ENCODE measurements at places on chromosomes 11 and 22.

GRCh38 chr11:48248902-48249301 is 4.0 kb downstream of the OR4X2 start:
- DNase-seq, result no peak

DNA sequence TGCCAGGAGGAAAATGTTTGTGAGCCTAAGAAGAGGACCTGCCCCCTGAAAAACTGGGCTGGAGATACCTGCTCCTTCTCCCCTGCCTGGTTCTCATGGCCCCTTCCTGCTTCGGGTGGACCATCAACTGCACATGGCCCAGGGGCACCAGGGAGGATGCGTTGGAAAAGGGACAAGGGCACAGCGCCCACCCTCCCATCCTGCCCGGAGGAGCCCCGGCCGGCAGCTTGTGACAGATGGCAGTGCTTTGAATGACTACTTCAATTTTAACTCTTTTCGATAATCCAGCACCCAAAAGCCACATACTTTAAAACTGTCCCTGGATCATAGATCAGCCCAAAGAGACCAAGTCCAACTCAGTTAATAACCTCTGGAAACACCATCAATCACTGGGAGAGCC is 135.8 kb upstream of the NECTIN1 start:
- no peak for DNase-seq

- DNase-seq, result no peak
These were observed 246.4 kb upstream of the PDGFD start for GRCh38 chr11:104410336-104410735.

- no peak for DNase-seq
These were observed 85.6 kb upstream of the GRIA4 start for GRCh38 chr11:105524286-105524685.

DNA sequence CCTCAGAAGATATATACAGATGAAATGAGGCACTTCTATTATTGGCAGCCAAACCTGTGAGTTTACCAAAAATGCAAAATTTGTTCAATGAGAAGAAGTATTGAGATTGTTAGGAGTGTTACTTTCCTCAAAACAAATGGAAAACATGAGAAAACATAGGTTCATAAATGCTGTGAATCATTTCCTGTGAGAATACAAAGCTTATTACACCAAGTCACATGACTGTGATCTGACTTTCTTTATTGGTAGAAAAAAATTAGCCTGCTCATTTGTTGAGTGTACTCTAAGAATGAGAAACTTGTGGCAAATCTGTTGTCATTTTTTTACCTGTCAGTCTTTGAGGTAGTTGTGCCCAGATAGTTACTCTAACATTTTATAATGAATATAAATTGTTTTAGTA is 215.1 kb downstream of the TMEM135 start:
- DNase-seq, result no peak

DNA sequence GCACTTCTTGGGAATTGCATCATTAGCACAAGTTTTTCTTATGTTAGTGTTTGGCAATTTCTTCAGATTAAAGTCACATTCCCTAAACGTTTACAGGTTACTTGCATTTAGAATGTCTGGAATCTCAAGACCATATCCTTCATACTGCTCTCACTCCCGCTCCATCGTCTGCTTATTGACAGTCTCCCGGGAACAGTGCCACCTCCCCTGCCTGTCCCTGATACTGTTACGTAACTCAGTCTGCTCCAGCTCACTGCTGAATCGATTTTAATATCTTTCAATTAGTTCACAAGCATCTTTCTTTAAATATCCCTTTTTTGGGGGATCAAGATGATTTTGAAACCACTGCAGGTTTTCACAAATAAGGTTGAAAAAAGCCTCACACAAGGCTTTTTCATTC is 48.2 kb downstream of the GLYATL2 start:
- DNase-seq, result no peak

DNA sequence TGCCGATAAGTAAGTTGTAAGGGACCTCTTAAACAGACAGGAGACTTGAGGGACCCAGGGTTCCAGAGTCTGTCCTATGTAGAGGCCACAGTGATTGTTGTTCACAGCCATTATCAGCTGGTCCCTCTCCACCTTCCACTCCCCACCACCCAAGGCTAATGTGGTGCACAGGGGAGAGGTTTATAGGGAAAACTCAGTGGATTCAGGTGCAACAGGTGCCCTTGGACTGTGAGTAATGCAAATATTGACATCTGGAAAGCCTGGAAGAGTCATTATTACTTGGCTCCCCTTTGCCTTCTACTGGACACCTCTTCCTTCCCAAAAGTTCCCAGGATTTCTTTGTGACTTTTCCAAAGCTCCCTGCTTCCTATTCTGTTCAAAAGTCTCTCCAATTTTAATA is 441.1 kb upstream of the CCDC90B start:
- DNase-seq, result no peak

DNA sequence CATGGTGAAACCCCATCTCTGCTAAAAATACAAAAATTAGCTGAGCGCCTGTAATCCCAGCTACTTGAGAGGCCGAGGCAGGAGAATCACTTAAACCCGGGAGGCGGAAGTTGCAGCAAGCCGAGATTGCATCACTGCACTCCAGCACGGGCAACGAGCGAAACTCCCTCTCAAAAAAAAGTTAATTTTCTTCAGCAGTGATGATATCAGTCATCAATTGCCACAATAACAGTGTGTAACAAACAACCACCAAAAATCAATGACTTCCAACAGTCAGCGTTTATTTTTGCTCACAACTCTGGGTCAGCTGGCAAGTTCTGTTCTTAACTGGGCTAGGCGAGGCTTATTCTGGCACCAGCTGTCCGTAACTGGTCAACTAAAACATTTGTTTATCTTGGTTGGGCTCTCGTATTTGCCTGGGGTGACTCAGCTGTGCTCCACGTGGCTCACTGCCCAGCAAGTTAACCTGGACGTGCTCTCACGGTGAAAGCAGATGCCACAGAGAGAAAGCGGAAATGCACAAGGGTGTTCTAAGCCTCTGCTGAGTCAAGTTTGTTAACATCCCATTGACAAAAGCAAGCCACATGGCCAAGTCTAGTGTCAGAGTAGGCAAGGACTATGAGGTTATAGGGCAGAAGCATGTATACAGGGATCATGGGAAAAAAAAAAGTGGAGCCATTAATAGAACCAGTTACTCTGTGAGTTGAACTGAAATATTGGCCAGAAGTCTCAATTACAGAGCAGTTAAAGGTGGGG is 52.1 kb downstream of the LHFPL7 start:
- no peak for DNase-seq

- no peak for DNase-seq
These were observed 13.4 kb downstream of the NFAM1 start for GRCh38 chr22:42418811-42419242.

DNA sequence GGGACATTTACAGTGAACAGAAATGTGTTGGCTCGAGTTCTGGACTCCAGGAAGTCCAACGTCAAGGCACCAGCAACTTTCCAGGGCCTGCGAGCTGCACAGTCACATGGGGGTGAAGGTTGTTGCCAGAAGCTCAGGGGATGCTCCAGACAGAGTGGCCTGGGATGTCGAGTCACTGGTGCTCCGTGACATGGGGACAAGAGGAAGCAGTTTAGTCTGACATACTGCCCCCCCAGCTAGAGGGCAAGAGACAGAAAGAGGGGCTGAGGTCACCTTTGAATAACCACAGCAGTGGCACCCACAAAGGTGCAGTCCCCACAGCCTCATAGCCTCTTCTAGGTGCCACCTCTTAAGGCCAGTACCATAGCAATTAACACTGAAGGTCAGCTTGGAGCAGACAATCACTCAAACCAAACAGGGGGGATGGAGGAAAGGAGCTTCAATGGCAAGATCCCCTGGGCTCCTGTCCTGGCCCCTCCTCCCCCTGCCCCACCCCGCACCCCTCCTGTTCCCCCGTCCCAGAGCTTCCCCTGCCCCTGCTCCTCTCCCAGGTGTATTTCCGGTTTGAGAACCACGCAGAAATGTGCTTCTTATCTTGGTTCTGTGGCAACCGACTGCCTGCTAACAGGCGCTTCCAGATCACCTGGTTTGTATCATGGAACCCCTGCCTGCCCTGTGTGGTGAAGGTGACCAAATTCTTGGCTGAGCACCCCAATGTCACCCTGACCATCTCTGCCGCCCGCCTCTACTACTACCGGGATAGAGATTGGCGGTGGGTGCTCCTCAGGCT is 3.8 kb downstream of the APOBEC3D start:
- DNase-seq, result no peak

Data from GM12864 (cell line).